Peyer's patch (tissue), 4 donors: ENCODE measurements at places on chromosomes 13 and 19. TPM values are rescaled to one million over a fixed set of nuclear protein-coding genes. Genes with fewer than 3 reads are reported as not detected.

Gene MYBPC2
- not detected for total RNA-seq

Gene ZNF419
- 0.83 TPM for total RNA-seq

Gene CEACAM21
- 1.7 TPM for total RNA-seq

Gene ZNF253
- 13.8 TPM for total RNA-seq

Gene ARRDC5
- total RNA-seq, result 3.1 TPM

Gene B3GNT3
- 13.2 TPM for total RNA-seq

Gene MISP3
- 25.6 TPM for total RNA-seq

Gene SHISA2
- total RNA-seq, result not detected

Gene KIR3DL1
- total RNA-seq, result not detected

Gene GJB2
- total RNA-seq, result 3.3 TPM

Gene DIAPH3
- 2.1 TPM for total RNA-seq

Gene FREM2
- total RNA-seq, result 0.13 TPM

Gene FOXA3
- 17.0 TPM for total RNA-seq

Gene DACT3
- 2.0 TPM for total RNA-seq

Gene CADM4
- not detected for total RNA-seq

Gene NLRP11
- total RNA-seq, result not detected

Gene COL4A2
- total RNA-seq, result 139 TPM

Gene PSPN
- total RNA-seq, result 2.9 TPM

Gene SMIM44
- 5.4 TPM for total RNA-seq

Gene POSTN
- 3.2 TPM for total RNA-seq

Gene ZNF100
- total RNA-seq, result 16.5 TPM

Gene LGALS4
- 2,311 TPM for total RNA-seq

Gene PABPC3
- total RNA-seq, result 0.83 TPM

Gene TMEM272
- total RNA-seq, result not detected

Gene SLAIN1
- total RNA-seq, result 1.5 TPM

Gene ZNF728
- total RNA-seq, result 0.67 TPM

Gene CERS4
- total RNA-seq, result 12.3 TPM

Gene ZNF763
- total RNA-seq, result 7.6 TPM

Gene F2RL3
- 5.0 TPM for total RNA-seq

Gene ZNF558
- 38.5 TPM for total RNA-seq

Gene CELF5
- total RNA-seq, result not detected

Gene DBP
- total RNA-seq, result 22.9 TPM
